ENCODE measurements at places on chromosomes 4 and X. TPM values are rescaled to one million over a fixed set of nuclear protein-coding genes. Genes with fewer than 3 reads are reported as not detected.

Gene COX7B2
- not detected for total RNA-seq

Gene ZC4H2
- total RNA-seq, result 8.6 TPM

Gene DCAF12L1
- total RNA-seq, result not detected

Gene CABS1
- total RNA-seq, result not detected

Gene GPC3
- total RNA-seq, result 0.06 TPM

Gene TLR8
- total RNA-seq, result not detected

Gene CD40LG
- total RNA-seq, result not detected

Gene CENPVL1
- total RNA-seq, result not detected

Gene COL4A5
- 39.4 TPM for total RNA-seq

Gene VEGFD
- total RNA-seq, result 0.23 TPM

Gene MAGEE2
- not detected for total RNA-seq

Gene PSAPL1
- total RNA-seq, result not detected

Gene CFAP99
- not detected for total RNA-seq

Gene CTAG2
- total RNA-seq, result not detected

Gene CXXC4
- 1.6 TPM for total RNA-seq

Gene GAB3
- 0.33 TPM for total RNA-seq

Gene TLR1
- total RNA-seq, result 4.2 TPM

Gene SYAP1
- 21.3 TPM for total RNA-seq

Gene KIT
- 1.2 TPM for total RNA-seq

Gene NDNF
- total RNA-seq, result 2.7 TPM

Gene RHOXF1
- total RNA-seq, result not detected

Gene PHKA1
- total RNA-seq, result 8.6 TPM

Gene TMEM144
- 1.8 TPM for total RNA-seq

Gene RBMXL3
- total RNA-seq, result not detected

Gene FAT1
- 71.6 TPM for total RNA-seq

Gene ATP2B3
- total RNA-seq, result not detected

Gene CYBB
- total RNA-seq, result 0.02 TPM

Gene ADGRG2
- 0.58 TPM for total RNA-seq

Gene ITM2A
- total RNA-seq, result not detected

Gene NAA11
- 7.1 TPM for total RNA-seq

Gene MRPL1
- 33.2 TPM for total RNA-seq

Gene IBSP
- not detected for total RNA-seq

Gene ANK2
- total RNA-seq, result 12.1 TPM

All from H4 (cell line).